ENCODE measurements at places on chromosomes 1 and 21.

- DNase-seq: no peak
Measured at GRCh38 chr1:221663321-221663720, 78.6 kb downstream of the DUSP10 start.

DNA sequence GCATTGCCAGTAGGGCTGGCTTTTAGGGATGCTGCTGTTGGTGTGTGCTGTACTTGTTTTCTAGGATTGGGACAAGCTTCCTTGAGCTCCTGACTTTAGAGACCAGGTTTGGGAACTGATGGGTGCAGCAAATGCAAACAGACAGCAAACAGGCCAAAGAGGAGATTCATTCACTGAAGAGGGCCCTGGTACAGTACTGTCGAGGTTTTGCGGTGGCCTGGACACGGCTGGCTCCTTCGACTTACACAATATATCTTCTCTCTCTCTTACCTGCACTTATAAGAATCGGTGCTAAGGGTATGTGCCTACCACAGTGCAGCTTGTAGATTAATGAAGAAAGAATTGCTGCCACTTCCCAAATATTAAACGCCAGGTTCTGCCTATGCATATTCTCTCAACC is 44.6 kb downstream of the ATP1A1 start:
- DNase-seq: no peak

DNA sequence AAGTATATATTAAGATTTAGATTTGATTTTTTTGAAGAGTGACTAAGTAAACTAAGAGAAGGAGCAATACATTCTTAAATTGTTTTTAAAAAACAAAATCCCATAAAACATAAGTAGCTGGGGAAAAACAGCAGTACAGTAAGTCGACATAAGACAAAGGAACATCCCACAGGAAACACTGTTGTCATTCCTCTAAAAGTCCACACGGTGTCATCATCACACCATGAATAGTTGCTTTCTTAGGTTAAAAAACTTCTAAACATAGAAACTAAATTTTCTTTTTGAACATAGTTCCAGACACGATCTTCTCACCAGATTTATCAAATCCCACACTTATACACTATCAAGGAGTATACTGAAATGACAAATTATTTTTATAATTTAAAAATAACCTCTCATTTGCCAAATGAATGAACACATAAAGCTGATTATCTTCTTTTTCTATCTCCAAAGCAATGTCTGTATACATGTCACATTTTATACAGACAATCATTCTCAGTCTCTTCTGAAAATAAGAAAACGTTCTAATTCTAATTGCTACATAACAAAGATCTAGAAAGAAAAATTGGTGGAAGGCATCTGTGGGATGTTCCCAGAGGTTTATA is 15.8 kb downstream of the ODF2L start:
- DNase-seq: no peak

- DNase-seq: peak; percentile 67
Measured at GRCh38 chr21:37047079-37047478, 25.8 kb downstream of the PIGP start.

DNA sequence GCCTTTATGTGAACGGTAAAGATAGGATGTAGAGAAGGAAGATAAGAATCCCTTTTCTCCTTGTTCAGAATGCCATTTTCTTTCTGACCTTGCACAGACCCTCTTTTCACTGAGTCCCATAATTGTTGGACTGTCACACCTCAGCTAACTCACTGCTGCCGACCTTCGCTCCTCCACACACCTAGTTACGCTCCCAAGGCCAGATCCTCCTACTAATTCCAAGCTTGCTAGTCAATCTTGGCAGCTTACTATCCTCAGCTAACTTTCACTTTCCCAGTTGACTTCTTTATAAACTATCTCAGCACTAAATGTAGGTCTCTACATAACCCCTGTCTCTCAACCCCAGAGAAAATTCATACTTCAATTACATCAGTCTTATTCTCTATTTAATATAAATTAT is 471.8 kb upstream of the PRMT6 start:
- no peak for DNase-seq

GRCh38 chr1:26094677-26095383 is 16.8 kb upstream of the PDIK1L start:
- no peak for DNase-seq

DNA sequence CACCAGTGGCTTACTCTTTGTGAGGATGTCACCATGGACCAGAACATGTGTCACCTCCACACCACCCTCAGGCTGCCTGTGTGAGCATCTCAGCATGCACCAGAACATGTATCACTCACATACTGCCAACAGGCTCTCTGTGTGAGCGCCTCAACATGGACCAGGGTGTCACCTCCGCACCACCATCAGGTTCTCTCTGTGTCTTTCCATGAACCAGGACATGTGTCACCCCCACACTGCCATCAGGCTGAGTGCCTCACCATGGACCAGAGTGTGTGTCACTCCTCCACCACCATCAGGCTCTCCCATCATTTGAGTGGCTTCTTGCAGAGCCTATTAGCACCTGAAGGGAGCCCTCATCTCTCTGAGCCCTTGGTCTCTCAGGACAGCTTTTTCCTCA is 125.2 kb downstream of the ZNF648 start:
- DNase-seq: no peak

DNA sequence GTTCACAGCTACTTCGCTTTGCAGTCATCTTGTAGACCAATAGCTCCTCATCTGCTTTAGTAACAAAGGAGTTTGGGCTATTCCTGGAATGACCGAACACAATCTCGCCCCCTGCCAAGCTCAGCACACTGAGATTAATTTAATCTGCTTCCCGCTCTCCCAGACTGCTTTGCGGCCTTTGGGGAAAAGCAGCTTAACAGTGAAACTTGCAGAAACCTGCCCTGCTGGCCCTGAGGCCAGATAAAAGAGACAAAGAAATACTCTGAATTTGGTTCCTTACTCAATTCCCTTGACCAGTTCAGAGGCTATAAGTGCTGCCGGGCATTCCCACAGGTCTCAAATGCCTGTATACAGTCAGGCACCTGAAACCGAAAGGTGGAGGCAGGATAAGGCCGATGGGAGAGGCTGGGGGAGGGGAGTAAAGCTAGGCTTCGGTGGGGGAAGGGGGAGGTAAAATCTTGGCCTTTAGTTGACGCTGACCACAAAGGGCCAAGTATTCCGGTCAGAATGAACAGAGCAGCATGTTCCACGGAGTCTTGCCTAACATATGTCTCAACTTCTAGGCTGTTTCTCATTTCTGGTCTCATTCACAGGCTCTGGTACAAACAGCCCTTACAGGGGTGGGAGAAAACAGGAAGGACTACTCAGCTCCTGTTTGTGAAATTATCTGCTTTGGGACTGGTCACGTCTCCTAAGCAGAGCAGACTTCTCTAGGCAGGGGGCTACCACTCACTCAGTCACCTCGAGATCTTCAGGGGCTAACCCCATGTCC is 17.7 kb upstream of the A3GALT2 start:
- DNase-seq: peak; percentile 70

- no peak for DNase-seq
Measured at GRCh38 chr1:29916656-29917369, 680.5 kb downstream of the PTPRU start.

GRCh38 chr1:223133306-223133823 is 9.7 kb downstream of the TLR5 start:
- no peak for DNase-seq

DNA sequence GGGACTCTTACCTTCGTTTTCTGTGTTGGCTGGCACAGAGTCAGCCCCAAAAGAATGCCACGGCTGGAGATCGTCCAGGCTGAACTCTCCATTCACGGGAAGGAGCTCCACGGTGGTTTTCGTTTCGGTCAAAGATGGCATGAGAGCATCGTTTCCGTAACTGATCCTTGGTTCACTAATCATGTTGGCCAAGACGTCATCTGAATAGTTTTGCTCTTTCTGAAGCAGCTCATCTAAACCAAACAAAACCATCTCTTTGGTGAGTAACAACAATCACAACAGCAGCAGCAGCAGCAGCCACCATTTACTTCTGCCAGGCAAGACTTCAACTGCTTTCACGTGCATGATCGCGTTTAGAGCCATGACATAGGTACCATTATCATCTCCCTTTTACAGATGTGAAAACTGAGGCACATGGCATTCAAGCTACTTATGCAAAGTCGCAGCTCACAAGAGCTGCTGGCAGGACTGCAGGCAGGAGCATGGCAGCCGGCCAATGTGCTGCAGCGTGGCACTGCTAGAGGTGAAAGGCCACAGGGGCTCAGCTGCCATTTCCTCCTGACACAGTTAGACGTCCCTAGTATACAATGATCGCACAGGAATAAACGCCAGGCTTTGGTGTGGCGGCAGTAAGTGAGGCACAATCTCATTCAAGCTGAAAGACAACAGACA is 177.1 kb downstream of the GABPA start:
- DNase-seq: peak; percentile 56

DNA sequence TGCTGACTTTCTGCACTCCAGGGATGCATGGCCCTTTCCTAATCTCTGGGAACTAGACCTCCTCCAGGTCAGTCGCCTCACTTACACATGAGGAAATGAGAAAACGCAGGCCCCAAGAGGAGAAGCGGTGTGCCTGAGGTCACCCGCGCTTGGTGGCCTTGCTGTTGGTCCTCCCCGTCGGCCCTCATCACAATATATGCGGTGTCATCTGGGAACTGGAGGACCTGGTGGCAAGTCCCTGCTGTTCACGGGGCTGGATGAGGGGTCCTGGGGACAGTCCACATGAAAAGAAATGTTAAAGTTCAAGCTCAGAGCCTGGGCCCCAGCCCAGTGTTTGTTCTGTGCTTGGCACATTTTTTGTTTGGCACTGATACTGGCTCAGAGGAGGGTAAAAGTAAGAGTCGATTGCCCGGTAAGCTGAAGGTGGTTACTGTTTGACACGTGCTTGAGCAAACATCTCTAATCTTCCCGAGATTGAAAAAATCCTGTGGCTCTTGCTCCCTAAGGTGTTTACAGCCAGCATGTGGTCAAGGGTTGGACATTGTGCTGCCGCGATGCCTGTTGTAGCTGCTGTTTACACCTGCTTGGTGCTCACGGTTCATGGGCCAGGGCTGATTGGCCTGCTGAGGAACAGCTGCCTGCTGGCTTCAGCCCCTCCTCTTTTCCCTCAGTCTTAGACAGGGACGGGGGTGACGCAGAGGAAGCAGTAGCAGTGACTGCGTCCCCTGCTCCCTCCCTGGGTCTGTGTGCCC is 5.2 kb downstream of the COQ8A start:
- DNase-seq: peak; percentile 85

DNA sequence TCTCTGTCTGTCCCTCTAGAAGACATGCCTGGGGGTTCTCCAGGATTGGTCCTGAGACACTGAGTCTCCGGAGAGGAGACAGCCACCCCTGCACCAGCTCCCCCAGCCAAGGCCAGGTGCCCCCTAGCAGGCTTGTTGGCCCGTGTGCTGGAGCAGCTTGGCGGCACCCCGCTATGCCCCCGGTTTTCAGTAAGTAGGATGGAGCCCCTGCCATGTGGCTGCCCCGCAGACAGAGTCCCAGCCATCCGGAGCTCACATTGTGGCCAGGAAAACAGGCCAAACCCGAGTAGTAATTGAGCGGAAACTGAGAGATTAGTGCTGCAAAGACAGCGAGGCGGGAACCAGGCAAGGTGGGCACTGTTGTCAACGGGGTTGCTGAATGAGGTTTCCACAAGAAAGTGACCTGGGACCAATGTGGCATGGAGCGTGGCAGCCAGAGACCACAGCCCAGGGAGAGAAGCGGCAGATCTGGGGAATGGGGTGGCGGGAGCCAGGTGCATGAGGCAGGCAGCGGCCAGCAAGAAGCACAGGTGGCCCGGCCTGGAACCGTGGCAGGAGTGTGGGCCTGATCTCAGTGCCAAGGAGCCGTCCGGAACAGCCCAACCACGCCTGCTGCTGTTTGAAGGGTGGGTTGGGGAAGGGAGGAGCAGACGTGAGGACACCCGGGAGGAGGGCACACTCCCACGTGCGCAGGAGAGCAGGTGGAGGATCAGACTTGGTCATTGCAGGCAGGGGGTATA is 137.4 kb upstream of the VAMP3 start:
- DNase-seq: no peak

DNA sequence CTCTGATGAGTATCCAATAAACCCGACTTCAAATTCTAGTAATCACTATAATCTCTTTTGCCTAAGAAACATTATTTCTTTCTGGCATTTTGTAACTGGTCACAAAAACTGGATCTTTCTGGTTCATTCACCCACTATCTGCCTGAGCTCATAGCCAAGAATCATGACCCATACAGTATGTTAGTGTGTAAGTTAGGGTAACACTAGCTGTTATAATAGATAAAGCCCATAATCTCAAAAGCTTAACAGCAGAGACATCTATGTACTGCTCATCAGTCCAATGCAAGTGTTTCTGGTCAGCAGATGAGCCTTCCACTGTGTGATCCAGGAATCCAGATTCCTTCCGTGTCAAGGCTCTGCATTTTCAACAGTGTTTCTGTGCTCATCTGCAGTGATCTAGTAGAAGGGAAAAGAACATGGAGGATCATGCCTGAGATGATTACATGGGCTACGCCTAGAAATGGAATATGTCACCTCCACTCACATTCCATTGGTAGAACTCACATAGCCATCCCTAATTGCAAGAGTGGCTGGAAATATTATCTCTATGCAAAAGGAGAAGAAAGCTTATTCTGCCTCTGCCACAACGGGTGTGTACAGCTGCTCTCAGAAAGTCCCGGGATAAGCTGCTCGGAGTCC is 27.7 kb downstream of the RRAGC start:
- DNase-seq: no peak

DNA sequence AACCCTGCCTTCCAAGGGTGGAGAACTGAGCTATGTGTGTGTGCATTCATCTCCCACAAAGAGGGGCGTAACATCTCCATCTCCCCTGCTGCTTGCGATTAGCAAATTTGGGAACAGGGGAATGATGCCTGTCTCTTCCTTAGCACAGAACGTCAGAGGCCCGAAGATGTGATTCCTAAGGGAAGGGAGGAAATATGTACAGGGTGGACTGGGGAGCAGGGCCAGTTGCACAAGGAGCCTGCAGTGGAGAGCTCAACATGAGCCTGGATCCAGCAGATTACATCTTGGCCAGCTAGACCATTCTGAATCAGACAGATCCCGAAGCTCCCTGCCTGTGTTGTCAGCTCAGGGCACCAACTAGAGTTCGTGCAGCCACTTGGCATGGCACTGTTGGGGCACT is 118.1 kb downstream of the NGF start:
- no peak for DNase-seq

- DNase-seq: no peak
Measured at GRCh38 chr1:35535243-35535642, 22.0 kb downstream of the KIAA0319L start.

GRCh38 chr1:2445162-2445822 is 30.8 kb upstream of the PLCH2 start:
- DNase-seq: no peak

- DNase-seq: peak; percentile 70
Measured at GRCh38 chr1:206470692-206471414, 577 bp downstream of the IKBKE start.

GRCh38 chr21:41687633-41688032 is 79.2 kb downstream of the RIPK4 start:
- DNase-seq: no peak

GRCh38 chr21:45636951-45637646 is 6.4 kb upstream of the PCBP3 start:
- no peak for DNase-seq

DNA sequence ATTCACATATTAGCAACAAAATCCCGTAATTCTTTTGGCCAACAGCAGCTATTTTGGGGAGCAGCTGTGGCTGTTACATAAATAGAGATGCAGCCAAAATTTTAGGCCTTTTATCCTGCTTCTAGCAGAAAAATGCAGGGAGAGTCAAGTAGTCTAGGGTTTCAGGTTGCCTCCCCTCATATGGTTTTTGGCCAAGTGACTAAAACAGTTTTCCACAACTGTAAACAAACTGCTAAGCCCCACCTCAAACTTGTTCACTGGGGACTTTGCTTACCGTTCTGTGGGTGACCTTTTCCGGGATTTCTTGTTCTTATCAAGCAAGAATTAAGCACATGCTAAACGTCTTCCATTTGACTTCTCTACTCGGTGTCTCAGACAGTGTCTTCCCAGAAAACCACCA is 133.4 kb downstream of the EDEM3 start:
- no peak for DNase-seq

GRCh38 chr1:184049291-184049690 is 2.2 kb upstream of the TSEN15 start:
- DNase-seq: no peak

Measured in Peyer's patch (tissue), 4 donors.